Urinary bladder (tissue), 4 donors: ENCODE measurements at places on chromosomes 13 and 19. TPM values are rescaled to one million over a fixed set of nuclear protein-coding genes. Genes with fewer than 3 reads are reported as not detected.

- no peak for DNase-seq
Measured at GRCh38 chr13:111668451-111668850, 348.0 kb downstream of the TEX29 start.

Gene CGB1
- not detected for polyA plus RNA-seq

- no peak for DNase-seq
Measured at GRCh38 chr13:39874331-39875053, 219.0 kb downstream of the COG6 start.

GRCh38 chr13:48780713-48781341, 127.1 kb downstream of the CYSLTR2 start:
- no peak for DNase-seq

Gene CEACAM4
- 1.6 TPM for polyA plus RNA-seq

Gene CAPN12
- polyA plus RNA-seq: 3.2 TPM

Gene ELSPBP1
- polyA plus RNA-seq: not detected

Gene ZNF729
- not detected for polyA plus RNA-seq

DNA sequence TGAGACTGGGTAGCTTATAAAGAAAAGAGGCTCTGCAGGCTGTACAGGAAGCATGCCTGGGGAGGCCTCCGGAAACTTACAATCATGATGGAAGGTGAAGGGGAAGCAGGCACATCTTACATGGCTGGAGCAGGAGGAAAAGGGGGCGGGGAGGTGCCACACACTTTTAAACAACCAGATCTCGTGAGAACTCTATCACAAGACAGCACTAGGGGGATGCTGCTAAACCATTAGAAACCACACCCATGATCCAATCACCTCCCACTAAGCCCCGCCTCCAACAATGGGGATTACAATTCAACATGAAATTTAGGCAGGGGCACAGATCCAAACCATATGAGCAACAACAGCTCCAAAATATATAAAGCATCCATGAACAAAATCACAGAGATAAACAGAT, 46.5 kb upstream of the GTF2F2 start:
- no peak for DNase-seq

- no peak for DNase-seq
Measured at GRCh38 chr19:41309180-41310032, 566 bp upstream of the CCDC97 start.

GRCh38 chr19:577439-578392, 5.3 kb downstream of the BSG start:
- no peak for DNase-seq

Gene PEX11G
- polyA plus RNA-seq: 5.2 TPM

GRCh38 chr19:50377051-50377461, 799 bp downstream of the NR1H2 start:
- no peak for DNase-seq

GRCh38 chr19:39502640-39503417, 4.1 kb downstream of the DLL3 start:
- DNase-seq: no peak

GRCh38 chr19:30137747-30138146, 195.7 kb downstream of the URI1 start:
- no peak for DNase-seq
